Mesothelial cell of epicardium (in vitro differentiated cells): ENCODE measurements at places on chromosomes 3 and 15. TPM values are rescaled to one million over a fixed set of nuclear protein-coding genes. Genes with fewer than 3 reads are reported as not detected.

The POTEB gene
- total RNA-seq = not detected in 3 replicates

The FAM3D gene
- total RNA-seq = 0.16 TPM in 1 of 3 replicates, not detected in the others

The ZNF619 gene
- total RNA-seq = 7.3 to 9.7 TPM (median 7.4 TPM) in 3 replicates

The MUSTN1 gene
- total RNA-seq = 1.0 to 2.1 TPM in 2 of 3 replicates, not detected in the other

The SLC6A1 gene
- total RNA-seq = not detected in 3 replicates
